ENCODE measurements at places on chromosomes 1 and 21.
A peak's percentile ranks its signal among the peaks of the same experiment; 100 is the strongest.

- no peak for DNase-seq
Measured at GRCh38 chr1:107990606-107991005, 25.6 kb upstream of the VAV3 start.

GRCh38 chr1:46613661-46614603 is 2.7 kb downstream of the MOB3C start:
- DNase-seq: peak; percentile 38

- no peak for DNase-seq
Measured at GRCh38 chr1:40784141-40784770, 669 bp downstream of the KCNQ4 start.

DNA sequence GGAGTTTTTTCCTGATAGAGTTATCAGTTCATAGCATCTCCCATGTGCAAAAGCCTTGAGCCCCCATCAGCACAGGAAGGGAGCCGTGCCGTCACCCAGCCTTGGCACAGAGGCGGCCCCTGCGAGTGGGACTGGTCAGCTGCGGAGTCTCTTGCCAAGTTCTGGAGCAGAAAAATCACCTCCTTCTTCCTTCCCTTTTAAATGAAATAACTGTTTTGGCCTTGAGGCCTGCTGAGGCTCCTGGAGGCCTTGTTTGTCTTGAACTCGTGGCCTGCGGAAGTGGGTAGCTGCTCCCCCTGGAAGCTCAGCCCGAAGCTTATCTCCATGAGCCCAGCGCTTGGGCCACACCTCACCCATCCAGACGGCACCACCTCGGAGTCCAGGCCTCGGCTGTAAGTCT is 145.7 kb upstream of the TMEM51 start:
- DNase-seq: no peak

DNA sequence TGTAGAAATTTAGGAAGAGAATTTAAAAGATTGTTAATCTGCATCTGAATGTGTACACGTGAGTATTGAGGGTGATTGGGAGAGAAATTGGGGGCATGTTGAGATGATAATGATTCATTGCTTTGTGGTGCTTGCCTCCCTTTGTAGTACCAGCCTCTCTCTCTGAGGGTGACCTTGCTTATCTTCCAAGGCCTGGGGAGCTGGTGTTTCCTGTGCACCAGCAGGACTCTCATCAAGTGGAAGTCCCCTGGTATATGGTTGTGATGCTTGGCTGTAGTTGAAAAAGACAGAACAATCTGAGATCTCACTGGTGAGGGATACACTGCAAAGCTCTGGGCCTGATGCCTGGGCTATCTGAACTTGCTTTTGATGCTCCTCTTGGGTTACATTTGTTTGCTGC is 4.0 kb downstream of the TCHHL1 start:
- DNase-seq: no peak

DNA sequence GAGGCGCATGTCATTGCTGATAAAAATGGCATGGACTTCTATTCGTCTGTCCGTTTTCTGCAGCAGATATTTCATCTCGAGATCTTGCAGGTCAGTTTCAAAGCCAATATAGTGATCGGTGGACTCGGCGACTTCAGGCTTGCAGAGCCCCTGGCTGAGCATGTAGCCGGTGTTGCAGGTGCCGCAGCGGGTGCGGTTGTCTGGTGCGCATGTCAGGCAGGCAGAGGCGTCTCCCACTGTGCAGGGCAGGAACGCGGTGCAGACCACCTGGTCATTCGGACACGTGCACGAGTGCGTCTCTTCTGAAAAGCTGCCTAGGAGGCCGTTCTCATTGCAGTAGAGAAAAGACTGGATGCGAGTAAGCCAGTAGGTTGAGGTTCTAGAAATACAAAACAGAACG is 378.9 kb downstream of the BRINP3 start:
- no peak for DNase-seq

DNA sequence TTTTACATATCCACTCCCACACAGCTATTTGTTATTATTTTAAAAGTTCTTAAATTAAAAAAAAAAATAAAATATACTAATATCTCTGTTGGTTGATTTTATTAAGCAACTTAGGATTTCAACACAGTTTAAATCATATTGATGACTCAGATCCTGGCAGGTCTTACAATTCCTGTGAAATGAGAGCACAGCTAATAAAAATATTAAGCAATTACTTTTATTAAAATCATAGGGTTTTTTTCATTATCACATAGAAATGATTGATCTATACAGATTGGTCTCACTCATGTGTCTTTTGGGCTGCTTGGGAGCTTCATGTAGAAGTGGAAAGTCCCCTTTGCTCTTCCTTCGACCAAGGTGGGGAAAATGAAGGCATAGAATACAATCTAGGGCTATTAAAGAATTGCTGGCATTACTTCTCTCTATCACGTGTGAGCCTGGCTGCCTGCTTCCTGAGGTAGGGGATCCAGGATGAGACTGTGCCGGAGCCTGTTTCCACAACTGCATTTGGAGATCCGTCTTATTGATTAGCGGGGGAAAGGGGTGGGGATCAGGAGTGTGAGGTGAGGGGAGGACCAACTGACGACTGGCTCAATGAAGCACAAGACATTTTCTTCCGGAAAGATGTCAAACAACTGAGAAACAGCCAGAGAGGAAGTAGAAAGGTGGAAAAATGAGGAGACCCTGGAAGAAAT is 858.0 kb downstream of the USP25 start:
- DNase-seq: no peak

DNA sequence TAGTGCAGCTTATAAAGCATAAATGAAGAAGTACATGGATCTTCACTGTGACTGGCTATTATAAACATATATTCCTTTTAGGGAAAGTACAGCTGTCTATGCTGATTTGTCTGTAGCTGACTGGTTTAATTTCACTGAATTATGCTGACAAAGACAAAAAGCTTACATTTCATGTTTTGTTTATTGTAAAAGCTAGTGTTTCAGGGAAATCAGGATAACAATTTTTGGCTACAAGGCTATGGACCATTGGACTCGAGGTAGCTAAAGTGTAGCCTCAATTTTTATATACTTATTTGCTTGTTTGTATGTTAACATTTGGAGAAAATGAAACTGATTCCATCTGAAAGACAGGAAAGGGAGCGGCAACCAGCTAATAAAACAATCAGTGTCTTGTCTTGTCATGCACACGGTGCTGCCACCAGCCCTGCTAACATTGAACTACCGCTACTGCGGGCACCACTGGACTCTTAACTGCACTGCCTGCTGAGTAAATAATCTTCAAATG is 480.2 kb downstream of the COL11A1 start:
- DNase-seq: no peak

DNA sequence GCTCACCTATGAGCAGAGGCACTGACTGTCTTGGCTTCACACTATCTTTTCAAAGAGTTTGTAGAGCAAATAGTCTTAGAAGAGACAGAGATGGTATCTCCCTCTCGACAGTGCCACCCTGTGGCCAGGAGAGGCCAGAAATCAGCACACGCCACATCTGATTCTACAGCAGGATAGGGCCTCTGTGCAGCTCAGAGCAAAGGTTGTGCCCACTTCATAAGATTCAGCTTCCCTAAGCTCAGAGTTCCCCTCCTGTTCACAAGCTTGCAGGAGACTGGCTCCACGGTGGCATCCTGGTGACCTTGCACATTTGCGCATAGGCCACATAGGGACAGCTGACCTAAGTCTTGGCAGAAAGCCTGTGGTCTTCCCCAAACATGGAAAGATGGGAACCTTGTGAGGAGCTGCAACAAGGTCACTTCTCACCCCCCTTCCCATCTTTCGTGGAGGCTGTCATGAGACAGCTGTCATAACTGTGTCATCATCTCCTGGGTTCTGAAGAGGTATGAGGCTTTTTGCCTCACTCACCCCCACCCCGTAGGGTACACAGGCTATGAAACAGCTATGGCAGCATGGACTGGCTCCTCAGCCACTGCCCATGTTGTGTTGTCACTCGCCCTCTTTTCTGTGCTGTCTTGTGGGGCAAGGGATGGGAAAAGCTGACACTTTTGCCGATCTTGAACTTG is 3.0 kb downstream of the ITLN2 start:
- DNase-seq: peak; percentile 77

GRCh38 chr1:161091796-161092507 is 2.6 kb upstream of the NECTIN4 start:
- DNase-seq: no peak

GRCh38 chr1:245363461-245364200 is 208.8 kb downstream of the KIF26B start:
- DNase-seq: no peak

All from activated CD4-positive, alpha-beta T cell treated with anti-CD3 and anti-CD28 coated beads, Interleukin-10, Interleukin-2, amounts not matched to agents 100 ng/mL and 50 ng/mL, durations not matched to agents 16 hours and 8 hours (primary cell).